A549 (cell line): ENCODE measurements at places on chromosomes 11 and 22. TPM values are rescaled to one million over a fixed set of nuclear protein-coding genes. Genes with fewer than 3 reads are reported as not detected.

The EFEMP2 gene
- 0.98 to 1.5 TPM (median 1.4 TPM) in 3 replicates for polyA plus RNA-seq

The OR52E8 gene
- not detected in 3 replicates for polyA plus RNA-seq

The OR4A16 gene
- polyA plus RNA-seq: not detected in 3 replicates

The MUC5AC gene
- polyA plus RNA-seq: 0.18 to 0.55 TPM (median 0.18 TPM) in 3 replicates

The POTEH gene
- polyA plus RNA-seq: not detected in 3 replicates

- DNase-seq: no peak
Observed at GRCh38 chr11:76629116-76629852, 41.3 kb downstream of the LRRC32 start.
